ENCODE measurements at places on chromosomes 11 and 22. TPM values are rescaled to one million over a fixed set of nuclear protein-coding genes. Genes with fewer than 3 reads are reported as not detected.

GRCh38 chr11:130786586-130786985 is 129.7 kb downstream of the SNX19 start:
- DNase-seq: no peak

Gene DRD4
- 0.68 TPM for total RNA-seq

Gene BARX2
- total RNA-seq: 5.7 TPM

Gene CRYAB
- total RNA-seq: 80.1 TPM

Gene ABCG4
- total RNA-seq: 0.85 TPM

Gene HORMAD2
- not detected for total RNA-seq

Gene MS4A5
- total RNA-seq: not detected

DNA sequence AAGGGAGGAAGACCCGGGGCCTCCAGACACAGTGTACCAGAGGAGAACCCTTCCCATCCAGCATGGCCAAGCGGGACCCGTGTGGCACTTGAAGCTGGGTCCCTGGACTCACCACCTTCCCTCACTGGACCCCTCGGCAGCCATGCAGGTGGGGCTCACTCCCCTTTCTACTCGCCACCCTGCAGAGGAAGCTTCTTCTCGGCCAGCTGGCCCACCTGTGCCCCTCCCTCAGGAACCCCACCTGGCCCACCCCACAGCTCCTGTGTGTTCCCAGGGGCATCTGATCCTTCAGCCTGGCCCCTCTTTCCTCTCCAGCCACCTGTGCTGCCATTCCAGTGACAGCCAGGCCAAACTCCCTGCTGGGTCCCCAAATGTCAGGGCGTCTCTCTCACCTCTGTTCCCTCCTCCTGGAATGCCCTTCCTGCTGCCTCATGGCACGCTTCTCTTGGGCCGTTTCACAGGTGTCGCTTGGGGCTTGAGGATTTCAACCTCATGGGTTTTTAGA is 38.0 kb downstream of the IGF2 start:
- no peak for DNase-seq

Gene MPPED1
- total RNA-seq: 6.4 TPM
